ENCODE measurements at places on chromosomes 13 and 19. TPM values are rescaled to one million over a fixed set of nuclear protein-coding genes. Genes with fewer than 3 reads are reported as not detected.

Gene GNA15
- total RNA-seq = under 0.01 TPM

Gene BORA
- 10.1 TPM for total RNA-seq

Gene KRTDAP
- total RNA-seq = not detected

Gene CACNG8
- 0.65 TPM for total RNA-seq
